ENCODE measurements at places on chromosomes 4 and X.

DNA sequence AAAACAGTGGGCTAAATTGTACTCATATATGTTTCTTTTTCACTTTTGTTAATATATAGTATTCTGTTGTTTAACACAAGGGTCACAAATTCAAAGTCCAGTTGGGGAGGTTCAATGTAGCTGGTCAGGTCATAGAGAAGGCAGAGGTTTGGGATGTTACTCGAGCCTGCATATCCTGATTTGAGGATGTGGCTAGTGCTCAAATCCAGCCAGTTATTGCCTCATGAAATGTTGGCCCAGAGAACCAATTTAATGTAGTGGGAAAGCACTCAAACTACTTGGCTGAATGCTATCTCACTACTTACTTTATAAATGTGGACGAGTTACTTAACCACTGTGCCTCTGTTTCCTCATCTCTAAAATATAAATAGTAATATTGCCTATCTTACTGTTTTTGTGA, 12.5 kb downstream of the USO1 start:
- no peak for DNase-seq

DNA sequence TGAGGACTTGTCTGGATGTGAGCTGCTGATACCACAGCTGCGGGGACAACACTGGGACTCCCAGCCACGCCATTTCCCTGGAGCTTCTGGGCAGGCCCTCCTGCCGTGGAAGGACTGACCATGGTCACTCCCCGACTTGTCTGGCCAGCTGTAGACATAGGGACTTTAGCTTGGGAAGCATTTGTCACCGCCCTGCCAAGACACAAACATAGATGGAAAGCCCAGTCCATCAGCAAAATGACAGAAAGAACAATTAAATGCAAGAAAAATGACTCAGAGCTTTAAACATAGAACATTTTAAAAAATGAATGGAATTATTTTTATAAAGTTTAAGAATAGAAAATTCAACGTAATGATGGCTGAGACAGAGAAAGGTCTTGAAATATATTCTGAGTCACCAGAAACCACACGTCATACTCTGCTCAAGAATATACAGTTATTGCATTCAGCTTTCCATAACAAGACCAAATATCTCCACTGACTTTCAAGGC, 107.6 kb upstream of the CBR4 start:
- DNase-seq = no peak

DNA sequence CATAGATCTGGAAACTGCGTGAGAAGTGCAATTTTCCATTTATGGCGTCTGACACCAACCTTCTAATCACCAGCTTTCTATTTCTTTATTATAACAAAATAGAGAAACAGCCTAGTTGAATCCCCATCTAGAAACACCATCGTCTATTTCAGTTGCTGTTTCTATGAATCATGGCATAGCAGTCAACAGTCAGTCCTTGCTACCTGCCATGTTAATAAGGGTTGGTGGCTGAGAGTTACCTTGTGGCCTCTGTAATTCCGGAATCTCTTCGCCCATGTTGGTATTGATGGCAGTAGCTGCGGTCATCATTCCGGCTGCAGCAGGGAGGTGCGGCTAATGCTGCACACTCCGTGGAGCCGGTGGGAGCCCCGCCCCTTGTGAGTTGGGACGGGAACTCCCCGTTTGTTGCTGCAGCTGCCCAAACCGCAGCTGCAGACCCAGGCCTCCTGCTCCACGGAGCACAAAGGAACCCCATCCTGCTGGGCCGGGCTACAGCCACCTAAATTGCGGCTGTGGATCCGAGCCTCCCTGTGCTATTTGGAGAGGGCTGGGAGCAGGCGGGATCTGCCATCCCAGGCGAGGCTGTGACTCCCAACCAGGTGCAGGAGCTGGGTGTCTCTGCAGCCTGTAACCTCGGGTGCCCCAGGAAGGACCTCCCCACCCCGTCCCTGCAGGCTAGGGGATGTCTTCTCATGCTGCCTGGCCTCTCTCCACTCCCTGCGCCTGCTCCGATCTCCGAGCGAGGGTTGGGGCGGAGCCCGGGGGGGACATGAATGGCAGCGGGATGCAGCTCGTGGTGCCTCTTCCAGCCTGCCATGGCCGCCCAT, 115.4 kb upstream of the STK26 start:
- no peak for DNase-seq

DNA sequence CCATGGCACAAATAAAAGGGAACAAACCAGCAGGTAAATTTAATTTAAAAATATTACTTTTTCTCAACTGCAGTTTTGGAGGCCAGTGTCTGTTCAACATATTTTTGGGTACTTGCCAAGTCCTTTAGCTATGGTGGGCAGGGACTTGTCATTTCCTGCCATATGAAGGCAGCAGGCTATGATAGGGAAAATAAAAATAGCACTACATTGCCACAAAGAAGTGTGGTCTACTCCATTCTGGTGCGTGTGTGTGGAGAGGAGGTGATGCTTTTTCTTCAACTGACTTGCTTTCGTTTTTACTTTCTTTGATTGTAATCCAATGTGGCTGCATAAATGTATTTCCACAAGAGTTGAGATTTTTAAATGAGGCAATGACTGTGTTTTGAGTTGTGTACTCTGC, 17.2 kb downstream of the GPR174 start:
- DNase-seq = no peak

DNA sequence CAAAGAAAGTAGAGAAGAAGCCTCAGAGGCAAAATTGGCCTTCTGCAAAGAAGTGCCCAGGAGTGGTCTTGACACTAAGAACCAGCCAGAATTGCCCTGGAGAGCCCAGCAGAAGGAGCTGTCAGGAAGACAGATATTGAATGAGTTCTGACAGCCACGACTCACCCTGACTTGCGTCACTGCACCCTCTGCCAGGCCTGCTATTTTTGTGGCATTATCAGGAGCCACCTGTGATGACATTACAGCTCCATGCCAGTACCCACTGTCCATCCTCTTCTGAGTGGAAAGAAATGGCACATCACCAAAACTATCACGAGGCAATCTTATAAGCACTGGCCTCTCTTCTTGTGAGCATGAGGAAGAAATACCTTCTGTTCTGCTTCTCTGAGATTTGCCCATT, 67.7 kb downstream of the SMIM20 start:
- no peak for DNase-seq

DNA sequence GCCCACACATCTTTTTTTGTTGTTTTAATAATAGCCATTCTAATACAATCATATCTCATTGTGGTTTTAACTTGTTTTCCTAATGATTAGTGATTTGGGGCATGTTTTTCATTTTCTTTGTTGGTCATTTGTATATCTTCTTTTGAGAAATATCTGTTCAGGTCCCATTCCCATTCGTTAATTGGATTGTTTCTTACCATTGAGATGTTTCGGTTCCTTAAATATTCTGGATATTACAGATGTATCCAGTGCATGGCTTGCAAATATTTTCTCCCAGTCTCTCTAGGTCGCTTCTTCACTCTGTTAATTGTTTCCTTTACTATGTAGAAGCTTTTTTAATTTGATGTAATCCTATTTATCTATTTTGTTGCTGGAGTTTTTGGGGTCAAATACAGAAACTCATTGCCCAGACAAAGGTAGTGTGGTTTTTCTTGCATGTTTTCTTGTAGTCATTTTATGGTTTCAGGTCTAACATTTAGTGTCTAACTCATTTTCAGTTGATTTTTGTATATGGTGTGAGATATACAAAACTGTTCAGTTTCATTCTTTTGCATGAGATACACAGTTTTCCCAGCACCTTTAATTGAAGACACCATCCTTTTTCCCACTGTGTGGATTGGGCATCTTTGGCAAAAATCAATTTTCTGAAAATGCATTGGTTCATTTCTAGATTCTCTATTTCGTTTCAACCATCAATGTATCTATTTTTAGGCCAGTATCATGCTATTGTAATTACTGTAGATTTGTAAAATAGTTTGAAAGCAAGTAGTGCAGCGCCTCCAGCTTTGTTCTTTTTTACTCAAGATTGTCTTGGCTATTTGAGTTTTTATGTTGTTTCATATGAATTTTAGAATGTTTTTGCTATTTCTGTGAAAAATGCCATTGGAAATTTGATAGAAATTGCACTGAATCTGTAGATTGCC, 195.9 kb downstream of the SCFD2 start:
- no peak for DNase-seq

GRCh38 chrX:47215291-47215900, 3.1 kb upstream of the CDK16 start:
- no peak for DNase-seq

Data from right kidney (tissue), 9 donors.